ENCODE measurements at places on chromosomes 13 and 19.

- DNase-seq: no peak
Observed at GRCh38 chr13:78102121-78102677, 183.6 kb upstream of the EDNRB start.

DNA sequence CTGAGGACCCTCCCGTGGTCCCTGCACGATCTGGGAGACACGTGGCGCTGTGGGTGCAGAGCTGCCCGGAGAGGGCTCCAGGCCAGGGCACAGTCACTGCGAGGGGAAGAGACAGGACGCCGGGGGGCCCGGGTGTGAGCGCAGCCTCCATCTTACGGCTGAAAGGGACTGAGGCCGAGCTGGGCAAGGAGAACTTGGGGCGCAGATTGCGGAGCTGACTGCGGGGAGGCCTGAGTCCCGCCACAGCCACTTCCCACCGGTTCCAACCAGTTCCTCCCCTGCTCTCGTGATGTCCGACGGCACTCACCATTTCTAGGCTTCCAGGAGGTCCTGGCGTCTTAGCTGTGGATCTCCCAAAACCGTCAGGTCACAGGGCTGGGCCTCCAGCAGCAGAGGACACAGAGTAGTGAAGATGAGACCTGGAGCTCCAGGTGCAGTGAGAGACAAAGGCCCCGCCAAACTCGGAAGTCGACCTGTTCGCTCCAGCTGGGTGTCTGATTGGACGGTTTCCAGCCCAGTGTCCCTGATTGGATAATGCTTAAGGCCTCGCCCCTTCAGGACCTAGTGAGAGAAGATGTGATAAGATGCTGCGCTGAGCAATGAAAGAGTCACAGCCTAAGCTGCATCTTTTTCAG is 4.8 kb upstream of the ZNF253 start:
- no peak for DNase-seq

GRCh38 chr13:111644750-111645149 is 324.3 kb downstream of the TEX29 start:
- no peak for DNase-seq

DNA sequence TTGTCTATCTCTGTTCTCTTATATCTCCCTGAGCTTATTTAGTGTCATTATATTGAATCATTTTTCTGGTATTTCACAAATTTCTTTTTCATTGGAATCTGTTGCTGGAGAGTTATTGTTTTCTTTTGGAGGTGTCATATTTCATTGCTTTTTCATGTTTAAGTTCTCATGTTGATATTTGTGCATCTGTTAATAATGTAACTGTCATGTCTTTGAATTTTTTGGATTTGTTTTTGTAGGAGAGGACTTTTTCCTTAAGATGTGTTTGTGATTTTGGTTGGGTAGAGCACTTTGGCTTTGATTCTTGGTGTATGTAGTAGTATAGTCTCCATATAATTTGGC is 64.0 kb downstream of the DNAJC3 start:
- DNase-seq: no peak

- DNase-seq: no peak
Observed at GRCh38 chr19:16034180-16034579, 42.1 kb upstream of the TPM4 start.

GRCh38 chr19:1742989-1743696 is 10.2 kb upstream of the ONECUT3 start:
- DNase-seq: no peak

DNA sequence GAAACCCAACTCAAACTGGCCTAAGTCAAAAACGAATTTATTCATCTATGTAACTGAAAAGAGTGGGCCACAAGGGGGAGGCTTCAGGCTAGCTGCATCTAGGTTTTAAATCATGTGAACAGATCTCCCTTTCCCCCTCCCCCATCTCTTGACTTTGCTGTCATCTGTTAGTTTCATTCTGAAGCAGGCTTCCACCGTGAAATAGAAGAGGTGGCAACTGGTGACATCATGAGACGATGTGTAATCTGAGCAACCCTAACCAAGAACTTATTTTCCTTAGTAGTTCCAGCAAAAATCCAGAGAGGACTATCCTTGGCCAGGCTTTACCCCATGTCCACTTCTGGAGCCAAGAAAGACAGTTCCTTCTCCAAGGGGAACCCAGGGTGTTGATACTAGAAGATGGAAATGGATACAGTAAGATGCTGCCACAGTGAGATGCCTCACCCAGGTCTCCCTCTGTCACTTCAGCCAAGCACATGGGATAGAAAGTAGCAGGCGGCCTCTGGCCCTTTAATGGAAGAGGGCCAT is 9.4 kb downstream of the SAMD4B start:
- no peak for DNase-seq

GRCh38 chr13:58566176-58566575 is 934.6 kb downstream of the PCDH17 start:
- DNase-seq: no peak

DNA sequence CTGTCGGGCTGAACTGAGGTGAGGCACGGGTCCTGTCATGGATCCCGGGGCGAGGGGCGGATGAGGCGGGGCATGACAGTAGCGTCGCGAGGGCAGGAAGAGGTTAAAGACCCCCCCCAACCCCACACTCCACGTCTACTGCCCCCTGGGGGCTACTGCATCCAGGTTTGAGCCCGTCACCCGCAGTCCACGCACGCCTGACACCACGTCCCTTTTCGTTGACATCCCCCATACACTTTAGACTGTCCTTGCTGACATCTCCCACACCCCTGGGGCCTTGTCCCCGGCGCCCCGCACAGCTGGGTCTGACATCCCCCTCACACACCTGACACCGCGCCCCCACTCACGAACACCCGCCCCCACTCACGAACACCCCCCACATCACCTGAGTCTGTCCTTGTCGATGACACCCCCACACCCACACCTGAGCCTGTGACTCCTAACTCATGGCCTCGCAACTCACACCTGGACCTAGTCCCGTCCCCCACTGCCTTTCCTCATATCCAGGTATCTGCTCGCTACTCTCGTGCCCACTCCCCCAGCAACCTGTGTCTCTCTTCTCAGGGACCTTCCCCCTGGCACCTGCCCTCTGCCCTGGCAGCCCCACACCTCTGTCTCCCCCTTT is 416 bp downstream of the SLC25A42 start:
- DNase-seq: no peak

DNA sequence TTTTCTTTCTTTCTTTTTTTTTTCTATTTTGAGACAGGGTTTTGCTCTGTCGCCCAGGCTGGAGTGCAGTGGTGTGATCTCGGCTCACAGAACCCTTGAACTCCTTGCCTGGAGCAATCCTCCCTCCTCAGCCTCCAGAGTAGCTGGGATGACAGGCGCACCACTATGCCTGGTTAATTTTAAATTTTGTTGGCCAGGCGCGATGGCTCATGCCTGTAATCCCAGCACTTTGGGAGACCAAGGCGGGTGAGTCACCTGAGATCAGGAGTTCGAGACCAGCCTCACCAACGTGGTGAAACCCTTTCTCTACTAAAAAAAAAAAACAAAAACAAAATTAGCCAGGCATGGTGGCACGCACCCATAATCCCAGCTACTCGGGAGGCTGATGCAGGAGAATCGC is 8.7 kb upstream of the SBNO2 start:
- no peak for DNase-seq

- peak; percentile 4 for DNase-seq
Observed at GRCh38 chr13:59680429-59681024, 483.2 kb downstream of the DIAPH3 start.

All from urothelium cell line (cell line).